ENCODE measurements at places on chromosomes 6 and 20. TPM values are rescaled to one million over a fixed set of nuclear protein-coding genes. Genes with fewer than 3 reads are reported as not detected.
A peak's percentile ranks its signal among the peaks of the same experiment; 100 is the strongest.

Gene UNC5CL
- 53.7 TPM for total RNA-seq

DNA sequence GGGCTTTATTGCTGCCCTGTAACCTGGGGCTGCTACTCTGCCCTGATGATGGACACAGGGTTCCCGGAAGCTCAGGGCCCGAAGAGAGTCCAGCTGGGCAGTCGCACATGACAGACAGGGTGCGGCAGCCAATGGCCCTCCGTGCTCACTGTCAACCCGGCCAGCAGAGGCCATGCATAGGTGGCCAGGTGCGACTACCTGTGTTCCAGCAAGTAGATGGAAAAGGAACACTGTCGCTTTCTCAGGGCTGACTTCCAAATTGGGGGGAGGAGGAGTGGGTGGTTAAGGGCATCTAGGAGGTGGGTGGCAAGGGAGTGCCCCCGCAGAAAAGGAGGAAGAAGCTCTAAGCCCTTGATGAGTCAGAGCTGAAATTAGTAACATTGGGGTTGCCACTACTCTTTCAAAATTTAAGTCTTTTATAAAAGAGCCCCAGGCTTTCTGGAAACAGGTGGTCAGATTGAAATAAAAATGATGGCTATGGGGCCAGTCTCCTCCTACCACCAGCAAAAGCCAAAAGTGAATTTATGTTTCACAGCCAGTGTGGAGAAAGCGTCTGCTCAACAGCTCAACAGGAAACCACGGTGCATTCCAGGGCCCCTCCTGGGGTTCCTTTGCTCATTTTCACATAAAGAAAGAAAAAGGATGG lies 2.3 kb upstream of the RAMACL start:
- H3K4me1 ChIP-seq = no peaks in the 10 kb centered on the region
- no peak overlapping the region for H3K4me3 ChIP-seq
- no peaks in the 10 kb centered on the region for H3K27me3 ChIP-seq
- no peak overlapping the region for H3K27ac ChIP-seq
- H3K36me3 ChIP-seq = no peaks in the 10 kb centered on the region

GRCh38 chr6:5119090-5119951 lies 34.2 kb downstream of the PPP1R3G start:
- H3K4me1 ChIP-seq = no peaks in the 10 kb centered on the region
- no peak overlapping the region for H3K27ac ChIP-seq
- H3K4me3 ChIP-seq = no peak overlapping the region
- DNase-seq = no peak
- H3K27me3 ChIP-seq = no peaks in the 10 kb centered on the region

DNA sequence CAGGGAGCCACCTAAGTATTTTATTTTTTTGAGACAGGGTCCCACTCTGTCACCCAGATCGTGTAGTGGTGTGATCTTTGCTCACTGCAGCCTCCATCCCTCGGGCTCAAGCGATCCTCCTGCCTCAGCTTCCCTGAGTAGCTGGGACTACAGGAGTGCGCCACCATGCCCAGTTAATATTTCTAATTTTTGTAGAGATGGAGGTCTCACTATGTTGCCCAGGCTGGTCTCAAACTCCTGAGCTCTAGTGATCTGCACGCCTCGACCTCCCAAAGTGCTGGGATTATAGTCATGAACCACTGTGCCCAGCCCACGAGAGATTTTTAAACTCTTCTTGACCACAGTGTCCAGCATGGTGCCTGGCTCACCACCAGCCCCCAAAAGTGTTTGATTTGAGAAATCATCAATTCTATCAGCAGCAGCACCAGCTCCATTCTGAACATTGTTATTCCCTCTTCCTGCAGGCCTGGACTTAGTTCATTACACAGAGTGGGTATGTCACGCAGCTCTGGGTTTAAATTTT lies 2.3 kb upstream of the TGM2 start:
- no peaks in the 10 kb centered on the region for H3K36me3 ChIP-seq
- no peaks in the 10 kb centered on the region for H3K4me1 ChIP-seq
- H3K4me3 ChIP-seq = no peak overlapping the region

DNA sequence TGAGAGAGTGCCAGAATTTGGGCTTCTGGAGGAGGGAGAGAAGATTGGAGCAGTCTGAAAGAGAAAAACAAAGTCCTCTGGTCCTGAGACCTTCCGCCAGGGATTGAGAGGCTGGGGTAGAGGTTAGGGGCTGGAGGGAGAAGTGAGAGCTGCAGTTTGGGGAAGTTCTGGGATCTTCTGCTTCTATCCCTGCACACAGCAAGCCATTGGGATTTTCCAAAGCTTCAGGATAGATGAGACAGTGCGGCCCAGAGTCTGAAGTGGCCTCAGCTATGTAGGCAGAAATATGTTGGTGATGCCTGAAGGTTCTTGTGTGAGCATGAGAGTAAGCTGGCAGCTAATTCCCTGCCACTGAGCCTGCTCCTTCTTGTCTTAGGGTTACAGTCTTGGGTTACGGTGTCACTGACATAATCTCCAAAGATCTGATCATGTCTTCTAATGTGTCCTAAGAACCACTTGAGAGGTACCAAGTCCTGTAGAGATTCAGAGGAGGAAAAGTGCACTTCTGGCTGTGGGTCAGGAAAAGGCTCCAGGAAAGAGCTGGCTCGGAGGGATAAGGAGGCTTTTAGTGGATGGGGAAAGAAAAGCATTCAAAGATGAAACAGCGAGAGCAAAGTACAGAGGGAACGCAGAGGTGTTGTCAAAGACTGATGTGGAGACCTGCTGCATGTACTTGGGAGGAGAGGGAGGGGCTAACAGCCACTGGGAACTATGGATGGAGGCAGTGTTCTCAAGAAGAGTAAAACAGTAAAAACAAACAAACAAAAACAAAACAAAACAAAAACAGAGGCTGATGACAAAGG lies 131.1 kb upstream of the MYLIP start:
- DNase-seq = no peak
- no peak overlapping the region for H3K27ac ChIP-seq
- H3K27me3 ChIP-seq = no peaks in the 10 kb centered on the region

DNA sequence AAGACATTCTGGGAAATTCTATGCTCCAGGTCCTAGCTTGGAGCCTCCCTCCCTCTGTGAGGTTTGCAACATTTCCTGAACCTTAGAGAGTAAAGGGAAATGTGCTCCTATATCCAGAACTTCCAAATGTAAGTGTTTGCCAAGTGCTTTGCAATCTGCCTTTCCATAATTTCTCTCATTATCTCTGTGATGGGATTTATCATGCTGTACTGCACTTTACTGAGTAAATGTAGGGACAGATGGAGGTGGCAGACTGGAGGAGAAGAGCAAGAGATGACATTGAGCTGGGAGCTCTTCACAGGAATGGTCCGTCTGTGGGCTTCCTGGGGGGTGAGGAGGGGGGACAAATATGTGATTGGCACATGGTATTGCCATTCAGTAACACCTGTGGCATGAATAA lies 184.3 kb downstream of the SOX4 start:
- H3K4me3 ChIP-seq = no peak overlapping the region
- H3K4me1 ChIP-seq = peaks cover 3% of the 10 kb centered on the region
- H3K27me3 ChIP-seq = no peaks in the 10 kb centered on the region
- no peak for DNase-seq
- no peaks in the 10 kb centered on the region for H3K36me3 ChIP-seq

GRCh38 chr6:14476793-14477531 lies 359.4 kb downstream of the CD83 start:
- peak overlapping the region; percentile 24 for H3K4me3 ChIP-seq
- H3K27me3 ChIP-seq = no peaks in the 10 kb centered on the region
- no peaks in the 10 kb centered on the region for H3K36me3 ChIP-seq
- DNase-seq = peak; percentile 72

Gene CDH4
- total RNA-seq = 1.1 TPM

Gene KHDC1
- 1.0 TPM for total RNA-seq

Gene LAMA2
- total RNA-seq = 20.8 TPM

Gene RIPOR3
- total RNA-seq = 14.6 TPM

Gene ZNF391
- total RNA-seq = 5.4 TPM

DNA sequence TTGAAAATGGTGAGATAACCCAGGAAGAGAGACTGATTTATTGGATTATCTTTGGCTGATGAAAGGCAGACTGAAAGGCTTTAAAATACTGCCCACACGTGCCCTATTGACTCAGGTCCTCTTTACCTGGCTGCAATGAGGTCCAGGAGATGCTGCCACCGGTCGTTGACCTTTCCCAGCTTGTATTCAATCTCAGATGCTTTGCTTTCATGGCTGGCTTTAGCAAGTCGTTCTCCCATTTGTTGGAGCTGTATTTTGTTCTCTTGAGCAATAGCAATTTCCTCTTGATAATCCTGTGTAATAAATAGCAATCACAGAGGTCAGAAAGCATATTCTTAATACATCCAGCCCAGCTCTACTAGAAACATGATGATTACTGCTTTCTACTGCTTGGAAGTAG lies 368.8 kb downstream of the ESR1 start:
- H3K4me3 ChIP-seq = no peak overlapping the region
- H3K27me3 ChIP-seq = no peaks in the 10 kb centered on the region
- H3K36me3 ChIP-seq = peaks cover 23% of the 10 kb centered on the region
- no peak overlapping the region for H3K27ac ChIP-seq

DNA sequence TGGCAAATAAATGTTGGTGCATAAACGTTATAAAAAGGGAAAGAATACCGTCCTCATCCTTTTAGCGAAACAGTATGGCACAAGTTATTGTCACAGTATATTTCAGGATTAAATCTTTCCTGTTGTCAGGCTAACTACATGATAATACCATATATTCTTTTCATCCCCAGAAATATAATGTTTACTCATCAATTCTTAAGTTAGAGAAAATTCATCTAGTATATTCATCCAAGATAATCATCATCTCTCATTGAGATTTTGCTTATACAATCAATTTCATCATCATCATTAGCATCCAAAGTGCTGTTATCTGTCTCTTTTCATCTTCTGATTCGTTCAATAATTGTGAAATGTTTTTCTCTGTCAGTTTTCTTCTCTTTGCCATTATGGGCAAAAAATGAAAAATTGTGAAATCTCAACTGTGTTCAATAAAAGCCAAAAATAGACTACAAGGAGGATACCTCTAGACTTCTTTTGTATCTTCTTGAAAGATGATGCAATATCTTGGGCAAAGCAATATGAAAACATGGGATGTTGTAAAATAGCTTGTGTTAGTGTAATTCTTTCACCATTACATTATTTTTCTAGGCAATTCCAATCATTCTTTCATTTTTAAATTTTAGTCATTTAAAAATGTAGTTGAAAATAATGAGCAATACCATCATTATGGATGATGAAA lies 2.6 kb downstream of the SPACA1 start:
- H3K27ac ChIP-seq = no peak overlapping the region
- H3K4me3 ChIP-seq = no peak overlapping the region
- DNase-seq = no peak
- no peaks in the 10 kb centered on the region for H3K4me1 ChIP-seq

GRCh38 chr6:161171207-161171606 lies 102.7 kb downstream of the AGPAT4 start:
- H3K27ac ChIP-seq = no peak overlapping the region
- no peaks in the 10 kb centered on the region for H3K4me1 ChIP-seq
- no peaks in the 10 kb centered on the region for H3K27me3 ChIP-seq
- no peaks in the 10 kb centered on the region for H3K36me3 ChIP-seq
- no peak for DNase-seq

DNA sequence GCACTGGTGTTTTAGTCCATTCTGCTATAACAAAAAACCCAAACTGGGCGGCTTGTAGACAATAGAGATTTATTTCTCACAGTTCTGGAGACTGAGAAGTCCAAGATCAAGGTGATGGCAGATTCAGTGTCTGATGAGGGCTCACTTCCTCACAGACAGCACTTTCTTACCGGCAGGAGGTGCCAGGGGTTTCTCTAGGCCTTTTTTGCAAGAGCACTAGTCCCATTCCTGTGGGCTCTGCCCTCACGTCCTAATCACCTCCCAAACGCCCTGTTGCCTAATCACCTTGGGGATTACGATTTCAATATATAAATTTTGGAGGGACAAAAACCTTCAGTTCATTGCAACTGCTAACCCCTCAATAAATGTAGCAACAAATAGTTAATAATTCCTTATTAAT lies 140.0 kb upstream of the SGK1 start:
- no peaks in the 10 kb centered on the region for H3K4me1 ChIP-seq
- DNase-seq = no peak
- no peak overlapping the region for H3K4me3 ChIP-seq
- no peaks in the 10 kb centered on the region for H3K27me3 ChIP-seq
- no peak overlapping the region for H3K27ac ChIP-seq
- no peaks in the 10 kb centered on the region for H3K36me3 ChIP-seq

DNA sequence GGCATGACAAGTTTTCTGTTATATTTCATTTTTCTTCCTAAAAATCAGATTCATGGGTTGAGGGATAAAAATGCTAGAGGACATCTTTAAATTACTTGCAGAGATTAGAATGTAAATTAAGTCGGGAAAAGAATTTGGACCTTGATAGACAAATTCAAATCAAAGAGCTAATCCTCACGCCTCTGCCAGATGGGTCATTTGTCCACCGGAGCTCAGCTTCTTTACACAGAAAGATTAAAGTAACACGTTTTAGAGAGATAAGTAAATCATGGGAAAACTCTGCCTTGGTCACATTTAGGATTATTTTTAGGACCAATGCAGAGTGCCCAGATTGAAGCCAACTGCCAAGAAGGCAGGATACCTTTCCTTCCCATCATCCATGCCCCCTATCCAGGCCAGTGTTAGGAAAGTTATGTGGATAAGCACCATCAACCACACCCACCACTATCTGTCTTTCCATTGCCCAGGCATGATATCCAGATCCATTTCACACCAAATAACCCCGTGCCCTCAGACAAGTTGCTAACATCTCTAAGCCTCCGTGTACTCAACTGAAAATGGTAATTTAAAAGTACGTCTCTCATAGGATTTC lies 397.4 kb upstream of the PLCB4 start:
- no peaks in the 10 kb centered on the region for H3K36me3 ChIP-seq
- no peaks in the 10 kb centered on the region for H3K27me3 ChIP-seq
- no peaks in the 10 kb centered on the region for H3K4me1 ChIP-seq

DNA sequence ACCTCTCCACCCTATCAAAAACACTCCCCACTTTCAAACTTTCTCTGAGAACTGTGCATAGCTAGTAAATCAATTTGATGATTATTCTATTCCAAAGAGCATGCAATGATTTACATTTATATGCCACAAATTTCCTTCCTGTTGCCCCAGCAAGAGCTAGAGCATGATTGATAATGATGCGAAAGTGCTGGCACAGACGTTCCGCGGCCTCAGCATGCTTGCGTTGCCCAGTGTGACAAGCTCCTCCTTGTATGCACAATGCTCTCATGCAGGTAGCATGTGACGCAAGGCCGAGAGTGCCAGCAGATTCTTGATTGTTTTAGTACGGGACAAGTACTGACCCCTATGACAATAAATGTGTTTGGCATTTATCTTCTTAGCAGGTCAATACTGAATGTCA lies 696.3 kb upstream of the SLC35B3 start:
- no peaks in the 10 kb centered on the region for H3K27me3 ChIP-seq
- H3K27ac ChIP-seq = no peak overlapping the region
- no peaks in the 10 kb centered on the region for H3K36me3 ChIP-seq
- DNase-seq = no peak
- H3K4me1 ChIP-seq = no peaks in the 10 kb centered on the region

Gene SEL1L2
- total RNA-seq = not detected

Gene SH3BGRL2
- 14.6 TPM for total RNA-seq

GRCh38 chr6:72820906-72821305 lies 199.0 kb downstream of the KCNQ5 start:
- DNase-seq = no peak
- no peak overlapping the region for H3K4me3 ChIP-seq
- no peaks in the 10 kb centered on the region for H3K36me3 ChIP-seq
- no peaks in the 10 kb centered on the region for H3K4me1 ChIP-seq
- H3K27me3 ChIP-seq = no peaks in the 10 kb centered on the region

Gene POPDC3
- not detected for total RNA-seq

Gene RSPH4A
- total RNA-seq = 1.8 TPM

GRCh38 chr6:119276211-119276610 lies 73.3 kb downstream of the MAN1A1 start:
- no peak overlapping the region for H3K27ac ChIP-seq
- no peaks in the 10 kb centered on the region for H3K27me3 ChIP-seq
- no peaks in the 10 kb centered on the region for H3K4me1 ChIP-seq
- no peak for DNase-seq
- H3K36me3 ChIP-seq = no peaks in the 10 kb centered on the region
